ENCODE measurements at places on chromosomes 6 and 20.

- DNase-seq: no peak
These were observed 55.0 kb downstream of the BTBD9 start for GRCh38 chr6:38584731-38585130.

DNA sequence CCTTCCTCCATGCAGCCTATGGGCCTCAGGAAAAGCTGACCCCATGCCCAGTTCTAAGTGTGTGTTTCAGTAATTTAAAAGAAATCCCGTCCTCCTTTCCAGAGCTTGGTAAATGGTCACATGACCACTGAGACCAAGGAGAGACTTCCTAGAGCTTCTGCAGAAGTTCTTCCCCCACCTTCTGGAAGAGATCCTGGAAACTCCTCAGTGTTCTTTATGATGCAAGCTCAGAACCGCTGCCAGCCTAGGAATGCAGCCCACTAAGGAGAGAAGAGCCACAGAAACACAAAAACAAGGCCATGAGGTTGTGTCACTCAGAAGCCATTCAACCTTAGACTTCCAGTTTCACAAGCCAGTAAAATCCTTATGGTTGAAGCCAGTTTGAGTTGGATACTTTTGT lies 348.4 kb downstream of the TPBG start:
- DNase-seq: peak; percentile 35

DNA sequence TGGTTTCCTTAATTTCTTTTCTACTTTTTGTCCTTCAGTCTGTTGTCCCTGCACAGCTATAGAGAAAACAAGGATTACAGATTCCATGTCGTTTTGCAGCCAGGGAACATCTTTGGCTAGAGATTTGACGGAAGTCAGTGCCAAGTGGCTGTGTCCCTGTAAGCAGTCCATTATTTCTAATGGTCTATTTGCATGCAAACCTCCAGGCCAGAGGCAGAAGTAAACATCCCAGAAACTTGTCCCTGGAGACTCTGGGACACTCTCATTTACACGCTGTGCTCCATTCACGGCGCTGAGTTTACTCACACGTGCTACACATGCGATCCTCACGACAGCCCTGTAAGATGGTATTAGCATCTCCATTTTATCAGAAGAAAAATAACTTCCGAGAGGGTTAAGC lies 355.5 kb downstream of the PRKN start:
- no peak for DNase-seq

DNA sequence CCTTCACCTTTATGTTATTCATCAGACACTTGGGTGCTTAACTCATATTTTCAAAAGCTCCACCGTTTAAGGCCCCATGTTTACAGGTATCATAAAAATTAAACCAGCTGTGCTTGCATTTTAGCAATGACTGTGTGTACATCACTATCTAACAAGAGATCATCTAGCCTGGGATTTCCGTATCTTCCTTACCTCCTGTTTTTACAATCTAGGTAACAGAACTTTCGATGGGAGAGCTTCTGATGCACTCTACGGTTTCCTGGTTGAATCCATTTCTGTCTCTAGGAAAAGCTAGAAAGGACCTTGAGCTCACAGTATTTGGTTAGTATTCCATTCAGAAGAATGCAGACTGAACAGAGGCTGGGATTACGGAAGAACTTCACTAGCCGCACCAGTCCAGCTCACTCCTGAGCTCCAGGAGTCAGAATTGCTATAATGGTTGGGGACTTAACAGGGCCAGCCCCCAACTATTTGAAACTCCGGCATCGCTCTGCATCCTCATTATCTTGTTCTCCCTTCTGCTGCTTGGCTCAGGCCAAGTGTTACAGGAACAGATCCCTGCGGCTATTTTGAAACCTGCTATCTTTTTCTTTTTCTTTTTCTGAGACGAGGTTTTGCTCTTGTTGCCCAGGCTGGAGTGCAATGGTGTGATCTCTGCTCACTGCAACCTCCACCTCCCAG lies 13.0 kb upstream of the CLDN20 start:
- no peak for DNase-seq

DNA sequence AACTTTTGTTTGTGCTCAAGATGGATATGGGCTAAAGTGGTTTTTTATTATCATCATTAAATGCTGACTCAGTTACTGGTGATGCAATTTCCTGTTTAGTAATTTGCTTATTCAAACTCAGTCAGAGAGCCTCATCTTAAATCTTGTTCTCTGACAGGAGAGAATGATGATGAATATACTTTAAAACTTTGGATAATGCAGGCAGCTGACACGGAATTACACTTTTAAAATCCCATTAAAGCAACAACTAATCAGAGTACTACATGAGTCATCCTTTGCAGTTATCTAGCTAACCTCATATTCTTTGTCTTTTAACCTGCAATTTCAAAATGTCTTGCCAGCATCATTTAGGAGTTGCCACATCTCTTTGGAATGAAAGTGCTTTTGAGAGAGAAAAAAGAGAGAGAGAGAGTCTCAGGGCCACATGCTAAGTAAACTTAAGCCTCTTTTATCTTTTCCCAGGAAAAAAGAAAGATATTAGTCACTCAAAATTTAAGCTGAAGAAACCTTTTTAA lies 9.2 kb upstream of the C6orf141 start:
- DNase-seq: no peak

DNA sequence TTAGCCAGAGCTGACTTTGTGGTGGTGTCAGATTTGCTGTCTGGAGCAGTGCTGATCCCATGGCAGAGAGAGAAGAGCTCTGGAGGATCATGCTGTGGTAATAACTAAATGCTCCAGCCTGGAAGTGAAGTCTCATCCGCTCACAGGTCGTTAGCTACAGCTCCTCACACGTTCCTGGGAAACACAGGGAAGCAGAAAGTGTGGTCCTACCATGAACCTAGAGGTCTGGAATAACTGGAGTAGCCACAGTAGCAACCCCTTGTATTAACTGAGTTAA lies 2.7 kb downstream of the HIVEP1 start:
- DNase-seq: no peak

DNA sequence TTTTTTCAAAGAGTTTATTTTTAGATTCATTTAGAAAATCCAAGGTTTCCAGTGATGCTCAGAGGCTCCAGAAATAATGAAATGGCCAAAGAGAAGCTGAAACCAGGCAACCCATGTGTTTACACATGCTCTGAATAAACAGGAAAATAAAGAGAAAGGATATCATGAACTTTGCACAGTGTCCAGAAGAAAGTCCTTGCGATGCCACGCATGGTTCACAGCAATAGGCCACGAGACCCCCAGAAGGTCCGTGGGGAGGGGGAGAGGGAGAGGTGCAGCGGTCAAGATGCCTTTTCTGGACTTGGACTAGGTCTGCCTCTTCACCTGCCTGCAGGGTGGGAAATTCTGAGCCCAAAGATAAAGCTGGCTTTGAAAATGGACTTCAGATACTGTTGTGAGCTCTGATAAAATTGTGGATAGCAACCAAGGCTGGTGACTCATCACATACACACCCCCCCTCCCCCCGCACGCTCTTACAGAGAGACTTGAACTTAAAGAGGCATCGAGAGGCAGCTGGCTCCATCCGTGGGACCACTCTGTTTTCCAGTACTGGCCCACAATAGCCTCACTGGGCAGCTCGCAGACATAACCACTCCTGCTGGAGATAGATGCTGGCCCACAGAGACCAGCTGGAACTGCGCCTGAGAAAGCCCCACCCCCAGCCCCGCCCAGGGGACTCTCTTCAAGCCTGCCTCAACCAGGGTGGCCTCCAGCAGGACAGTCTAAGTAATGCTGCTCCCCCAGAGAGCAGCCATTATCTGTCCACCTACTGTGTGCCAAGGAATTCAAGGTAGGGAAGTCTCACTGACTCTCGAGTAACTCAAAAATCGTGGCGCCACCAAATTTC lies 21.2 kb upstream of the NFATC2 start:
- DNase-seq: peak; percentile 83

Measured in tongue (tissue), 3 donors.